ENCODE measurements at places on chromosomes 11 and 22.

DNA sequence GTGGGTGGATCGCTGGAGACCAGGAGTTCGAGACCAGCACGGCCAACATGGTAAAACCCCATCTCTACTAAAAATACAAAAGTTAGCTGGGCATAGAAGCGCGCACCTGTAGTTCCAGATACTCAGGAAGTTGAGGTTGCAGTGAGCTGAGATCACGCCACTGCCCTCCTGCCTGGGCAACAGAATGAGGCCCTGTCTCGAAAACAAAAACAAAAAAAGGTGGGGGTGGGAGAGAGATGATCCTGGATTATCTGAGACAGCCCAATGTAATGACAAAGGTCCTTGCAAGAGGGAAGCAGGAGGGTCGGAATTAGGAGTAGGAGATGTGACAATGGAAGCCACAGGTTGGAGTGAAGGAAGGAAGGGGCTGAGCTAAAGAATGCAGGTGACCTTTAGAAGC, 87.6 kb upstream of the APOA1 start:
- no peak for DNase-seq

GRCh38 chr11:121715405-121715804, 262.6 kb upstream of the SORL1-AS1 start:
- DNase-seq: no peak

DNA sequence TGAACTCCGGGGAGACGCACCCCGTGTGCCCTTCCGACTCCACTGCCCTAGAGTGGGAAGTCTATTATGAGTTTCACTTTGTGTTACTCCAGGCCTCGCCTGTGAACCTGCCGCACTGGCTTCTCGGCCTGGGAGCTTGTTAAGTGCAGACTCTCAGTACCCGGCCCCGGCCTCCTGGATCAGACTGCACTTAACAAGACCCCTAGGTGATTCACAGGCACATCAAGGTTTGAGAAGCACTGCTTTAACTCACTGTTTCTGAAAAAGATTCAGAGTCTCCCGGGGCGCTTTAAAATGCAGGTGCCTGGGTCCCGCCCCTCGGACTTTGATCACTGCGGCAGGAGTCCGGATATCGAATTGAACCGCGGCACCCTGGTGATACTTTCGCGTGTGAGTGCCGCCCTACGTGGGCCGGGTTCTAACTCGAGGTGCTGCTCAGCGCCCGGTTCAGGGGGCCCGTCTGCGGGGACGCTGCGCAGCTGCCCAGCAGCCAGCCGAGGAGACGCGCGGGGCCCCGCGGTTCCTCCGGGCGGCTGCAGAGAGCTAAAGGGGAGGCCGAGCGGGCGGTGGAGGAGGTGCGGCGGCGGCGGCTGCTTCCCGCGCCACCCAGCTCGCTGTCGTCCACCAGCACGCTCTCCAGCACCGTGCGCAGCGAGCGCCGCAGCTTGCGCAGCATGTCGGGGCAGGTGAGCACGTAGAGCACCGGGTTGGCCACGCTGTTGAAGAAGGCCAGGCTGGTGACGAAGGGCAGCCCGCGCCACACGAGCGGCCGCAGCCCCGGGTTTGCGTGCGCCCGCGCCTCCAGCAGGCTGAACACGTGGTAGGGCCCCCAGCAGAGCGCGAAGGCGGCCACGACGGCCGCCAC, 3.4 kb downstream of the PTGDR2 start:
- DNase-seq: no peak

DNA sequence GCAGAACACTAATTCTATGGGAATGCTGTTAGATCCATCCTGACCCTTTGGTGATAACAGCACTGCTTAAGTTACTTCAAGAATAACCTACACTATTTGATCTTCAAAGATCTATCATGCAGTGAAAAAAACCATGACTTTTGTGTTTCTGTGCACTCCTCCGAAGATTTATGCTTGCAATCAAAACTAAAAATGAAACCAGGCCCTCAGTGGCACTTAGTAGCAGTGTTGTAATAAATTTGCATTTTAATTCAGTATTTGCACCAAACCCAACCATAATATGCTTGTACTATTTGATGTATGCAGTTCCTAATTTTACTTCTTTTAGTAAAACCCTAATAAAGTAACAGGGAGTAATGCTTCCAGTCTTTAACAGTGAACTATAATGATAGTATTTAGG, 130.7 kb downstream of the SOX6 start:
- DNase-seq: no peak

DNA sequence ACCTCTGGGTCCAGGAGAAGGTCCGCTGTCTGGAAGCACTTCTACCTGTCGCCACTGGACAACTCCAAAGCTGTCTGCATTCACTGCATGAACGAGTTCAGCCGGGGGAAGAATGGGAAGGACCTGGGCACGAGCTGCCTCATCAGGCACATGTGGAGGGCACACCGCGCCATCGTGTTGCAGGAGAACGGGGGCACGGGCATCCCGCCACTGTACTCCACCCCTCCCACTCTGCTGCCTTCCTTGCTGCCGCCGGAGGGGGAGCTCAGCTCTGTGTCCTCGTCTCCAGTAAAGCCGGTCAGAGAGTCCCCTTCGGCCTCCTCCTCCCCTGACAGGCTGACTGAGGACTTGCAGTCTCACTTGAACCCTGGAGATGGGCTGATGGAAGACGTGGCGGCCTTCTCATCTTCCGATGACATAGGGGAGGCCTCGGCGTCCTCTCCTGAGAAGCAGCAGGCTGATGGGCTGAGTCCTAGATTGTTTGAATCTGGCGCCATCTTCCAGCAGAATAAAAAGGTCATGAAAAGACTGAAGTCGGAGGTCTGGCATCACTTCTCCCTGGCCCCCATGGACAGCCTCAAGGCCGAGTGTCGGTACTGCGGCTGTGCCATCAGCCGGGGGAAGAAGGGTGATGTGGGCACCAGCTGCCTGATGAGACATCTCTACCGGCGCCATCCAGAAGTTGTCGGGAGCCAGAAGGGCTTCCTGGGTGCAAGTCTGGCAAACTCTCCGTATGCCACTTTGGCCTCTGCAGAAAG, 31.0 kb downstream of the ZBED4 start:
- DNase-seq: no peak

DNA sequence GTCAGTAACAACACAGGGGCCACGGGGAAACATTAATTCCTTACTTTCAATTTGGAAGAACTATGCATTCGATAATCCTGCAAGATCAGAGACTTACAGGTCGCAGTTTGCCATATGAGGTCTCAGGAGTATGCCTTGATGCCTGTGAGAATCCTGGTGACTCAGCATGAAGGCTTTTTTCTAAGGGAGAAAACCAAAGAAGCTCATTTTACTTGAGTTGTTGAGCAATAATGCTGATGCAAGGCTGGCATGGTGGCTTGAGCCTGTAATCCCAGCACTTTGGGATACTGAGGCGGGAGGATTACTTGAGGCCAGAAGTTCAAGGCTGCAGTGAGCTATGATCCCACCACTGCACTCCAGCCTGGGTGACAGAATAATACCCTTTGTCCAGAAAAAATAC, 26.6 kb downstream of the ATG16L2 start:
- DNase-seq: no peak

- no peak for DNase-seq
Measured at GRCh38 chr22:47810505-47811500, 1048.4 kb downstream of the TBC1D22A start.

- no peak for DNase-seq
Measured at GRCh38 chr22:29116397-29117123, 43.7 kb downstream of the KREMEN1 start.

- DNase-seq: no peak
Measured at GRCh38 chr22:48348855-48349254, 1478.8 kb downstream of the BRD1 start.

DNA sequence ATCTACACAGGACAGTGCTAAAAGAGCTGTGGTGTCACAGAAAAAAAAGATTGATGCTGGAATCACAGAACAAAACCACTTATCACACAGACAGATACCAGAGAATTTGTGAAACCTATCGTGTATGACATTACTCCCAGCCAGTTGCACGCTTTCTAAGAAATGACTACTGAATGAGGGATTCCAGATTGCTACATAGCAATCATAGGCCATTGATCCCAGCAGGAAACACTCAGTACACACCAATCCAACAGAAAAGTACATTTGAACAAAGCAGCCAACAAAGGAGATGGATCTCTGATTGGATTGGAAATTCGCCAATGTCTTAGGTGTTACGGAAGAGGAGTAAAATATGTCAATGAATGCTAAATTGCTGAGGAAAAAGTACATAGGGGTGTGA, 4.8 kb upstream of the OR8H1 start:
- DNase-seq: no peak

DNA sequence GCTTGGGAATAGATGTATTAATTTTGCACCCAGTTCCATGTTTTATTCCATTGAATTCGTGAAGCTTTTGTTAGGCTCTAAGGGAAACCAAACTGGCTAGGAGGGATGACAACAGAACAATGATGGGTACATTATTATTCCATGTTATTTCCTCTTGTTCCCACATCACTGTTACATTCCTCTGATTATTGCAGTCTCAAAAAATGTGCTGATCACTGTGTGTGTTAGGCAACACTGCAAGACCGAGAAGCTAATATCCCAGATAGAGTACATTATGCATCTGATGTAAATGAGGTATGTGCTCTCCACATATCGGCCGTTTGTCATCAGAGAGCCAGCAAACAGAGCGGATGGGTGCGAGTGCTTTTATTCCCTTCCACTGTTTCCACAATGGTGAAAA, 327.9 kb downstream of the SOX6 start:
- DNase-seq: no peak

DNA sequence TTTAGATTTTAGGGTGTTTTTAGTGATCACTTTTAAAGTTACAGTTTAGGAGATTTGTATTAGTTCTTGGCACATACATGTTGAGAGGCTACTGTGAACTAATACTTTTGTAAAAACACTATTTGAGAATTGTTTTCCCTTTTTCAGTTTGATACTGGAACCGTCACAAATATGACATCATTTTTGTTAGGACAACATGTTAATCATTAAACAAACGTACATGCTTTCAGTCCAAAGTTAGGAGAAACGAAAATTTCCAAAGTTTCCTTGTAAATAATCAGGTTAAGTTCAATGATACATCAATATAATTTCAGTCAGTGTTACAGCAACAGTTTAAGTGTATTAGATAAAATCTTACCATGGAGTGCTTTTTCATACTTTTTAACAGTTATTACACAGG, 53.1 kb downstream of the SPECC1L start:
- no peak for DNase-seq

DNA sequence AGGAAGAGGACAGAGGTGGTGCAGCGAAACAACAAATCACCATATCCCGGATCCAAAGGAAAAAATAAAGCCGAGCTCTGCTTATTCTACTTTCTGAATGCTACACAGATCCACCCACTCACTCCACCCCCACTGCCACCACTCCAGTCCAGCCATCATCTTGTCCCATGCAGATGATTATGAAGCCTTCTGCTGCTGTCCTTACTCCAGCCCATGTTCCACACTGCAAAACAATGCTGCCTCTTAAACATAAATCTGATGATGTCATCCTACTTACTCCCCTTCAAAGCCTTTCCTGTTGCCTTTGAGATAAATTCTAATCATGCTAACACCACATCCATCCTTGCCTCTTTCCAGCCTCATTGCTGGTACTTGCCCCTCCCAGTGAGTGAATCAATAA, 6.5 kb upstream of the DRD2 start:
- no peak for DNase-seq

- DNase-seq: no peak
Measured at GRCh38 chr11:16584569-16584968, 153.9 kb upstream of the C11orf58 start.

GRCh38 chr11:47516155-47516554, 36.8 kb downstream of the CELF1 start:
- DNase-seq: no peak

GRCh38 chr11:122424636-122425035, 230.9 kb upstream of the UBASH3B start:
- DNase-seq: no peak

- no peak for DNase-seq
Measured at GRCh38 chr11:96448225-96448624, 58.4 kb downstream of the JRKL start.

DNA sequence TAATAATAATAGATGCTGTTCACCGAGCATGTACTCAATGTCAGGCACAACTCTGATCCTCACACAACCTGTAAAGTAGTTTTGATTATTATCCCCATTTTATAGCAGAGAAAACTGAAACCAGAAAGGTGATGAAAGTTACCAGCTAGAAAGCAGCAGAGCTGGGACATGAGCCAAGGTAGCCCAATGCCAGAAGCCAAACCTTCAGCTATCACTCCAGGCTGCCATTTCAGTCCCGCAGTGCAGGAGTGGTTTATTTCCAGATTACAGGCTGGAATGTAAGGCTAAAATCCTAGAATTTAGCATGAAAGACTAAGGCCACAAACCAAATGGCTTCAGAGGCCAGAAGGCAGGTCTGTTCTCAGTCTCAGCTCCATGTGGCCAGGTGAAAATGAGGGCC, 108.8 kb downstream of the TENM4 start:
- no peak for DNase-seq

- DNase-seq: no peak
Measured at GRCh38 chr11:119515771-119516400, 92.9 kb upstream of the THY1 start.

DNA sequence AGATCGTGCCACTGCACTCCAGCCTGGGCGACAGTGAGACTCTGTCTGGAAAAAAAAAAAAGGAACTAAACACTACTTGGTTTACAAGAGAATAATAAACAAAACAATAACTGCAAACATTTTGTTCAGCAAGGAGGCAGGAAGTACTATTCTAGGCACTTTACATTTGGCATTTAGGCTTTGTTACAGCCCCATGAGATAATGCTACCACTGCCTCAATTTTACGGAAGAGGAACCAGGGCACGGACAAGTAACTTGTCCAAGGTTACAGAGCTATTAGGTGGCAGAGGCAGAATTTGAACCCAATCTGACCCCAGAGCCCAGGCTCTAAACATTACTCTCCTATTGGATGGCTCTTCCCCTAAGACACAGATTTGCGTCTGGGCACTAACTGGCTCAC, 108.7 kb upstream of the AKIP1 start:
- DNase-seq: no peak

- no peak for DNase-seq
Measured at GRCh38 chr11:117817368-117818040, 7.0 kb downstream of the FXYD2 start.

GRCh38 chr11:124896071-124896750, 1.5 kb downstream of the ROBO4 start:
- DNase-seq: no peak

- DNase-seq: no peak
Measured at GRCh38 chr22:33470456-33470855, 412.3 kb upstream of the SYN3 start.

GRCh38 chr11:65538232-65538914, 13.5 kb downstream of the SCYL1 start:
- no peak for DNase-seq

DNA sequence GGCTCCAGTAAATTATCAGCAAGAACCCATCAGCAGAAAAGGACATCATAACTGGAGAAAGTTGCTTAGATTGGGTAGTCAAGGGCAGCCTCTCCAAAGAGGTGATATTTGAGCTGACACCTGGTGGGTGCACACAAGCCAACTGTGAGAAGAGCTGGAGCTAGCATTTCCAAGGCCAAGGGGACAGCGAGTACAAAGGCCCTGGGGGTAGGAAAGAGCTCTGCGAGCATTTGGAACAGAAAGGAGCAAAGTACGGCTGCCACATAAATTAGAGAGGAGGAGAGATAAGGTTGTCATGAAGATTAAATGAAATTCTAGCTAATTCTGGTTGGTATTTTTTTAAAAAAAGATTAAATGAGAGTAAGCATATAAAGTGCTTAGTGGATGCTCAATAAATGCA, 21.7 kb upstream of the SMCO4 start:
- no peak for DNase-seq

- no peak for DNase-seq
Measured at GRCh38 chr11:108322666-108323065, 99.8 kb downstream of the ATM start.

Data from nucleus accumbens (tissue), 56 donors.